ENCODE measurements at places on chromosomes 13 and 19.
A peak's percentile ranks its signal among the peaks of the same experiment; 100 is the strongest.

DNA sequence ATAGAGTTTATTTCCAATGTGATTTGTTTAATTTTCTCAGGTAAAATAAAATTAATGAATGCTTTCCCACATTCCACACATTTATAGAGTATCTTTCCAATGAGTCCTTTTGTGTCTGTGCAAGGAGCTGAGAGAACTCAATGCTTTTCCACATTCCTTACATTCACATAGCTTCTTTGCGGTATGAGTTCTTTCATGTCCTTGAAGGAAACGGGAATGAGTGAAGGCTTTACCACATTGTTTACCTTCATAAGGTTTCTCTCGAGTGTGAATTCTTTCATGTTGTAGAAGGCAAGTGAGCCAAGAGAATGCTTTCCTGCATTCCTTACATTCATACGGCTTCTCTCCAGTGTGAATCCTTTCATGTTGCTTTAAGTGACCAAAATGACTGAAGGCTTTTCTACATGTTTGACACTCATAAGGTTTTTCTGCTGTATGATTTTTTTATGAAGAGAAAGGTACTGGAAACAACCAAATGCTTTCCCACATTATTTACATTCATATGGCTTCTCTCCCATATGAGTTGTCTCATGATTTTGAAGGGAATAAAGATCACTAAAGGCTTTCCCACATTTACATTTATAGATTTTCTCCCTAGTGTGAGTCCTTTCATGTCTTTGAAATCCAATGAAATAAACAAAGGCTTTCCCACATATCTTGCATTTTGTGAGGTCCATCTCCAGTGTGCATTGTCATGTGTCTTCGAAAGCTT, 14.4 kb upstream of the ZNF442 start:
- no peak for DNase-seq

- no peak for DNase-seq
Measured at GRCh38 chr13:83568019-83568418, 314.3 kb downstream of the SLITRK1 start.

GRCh38 chr19:17302391-17303166, 646 bp downstream of the ABHD8 start:
- DNase-seq = no peak

DNA sequence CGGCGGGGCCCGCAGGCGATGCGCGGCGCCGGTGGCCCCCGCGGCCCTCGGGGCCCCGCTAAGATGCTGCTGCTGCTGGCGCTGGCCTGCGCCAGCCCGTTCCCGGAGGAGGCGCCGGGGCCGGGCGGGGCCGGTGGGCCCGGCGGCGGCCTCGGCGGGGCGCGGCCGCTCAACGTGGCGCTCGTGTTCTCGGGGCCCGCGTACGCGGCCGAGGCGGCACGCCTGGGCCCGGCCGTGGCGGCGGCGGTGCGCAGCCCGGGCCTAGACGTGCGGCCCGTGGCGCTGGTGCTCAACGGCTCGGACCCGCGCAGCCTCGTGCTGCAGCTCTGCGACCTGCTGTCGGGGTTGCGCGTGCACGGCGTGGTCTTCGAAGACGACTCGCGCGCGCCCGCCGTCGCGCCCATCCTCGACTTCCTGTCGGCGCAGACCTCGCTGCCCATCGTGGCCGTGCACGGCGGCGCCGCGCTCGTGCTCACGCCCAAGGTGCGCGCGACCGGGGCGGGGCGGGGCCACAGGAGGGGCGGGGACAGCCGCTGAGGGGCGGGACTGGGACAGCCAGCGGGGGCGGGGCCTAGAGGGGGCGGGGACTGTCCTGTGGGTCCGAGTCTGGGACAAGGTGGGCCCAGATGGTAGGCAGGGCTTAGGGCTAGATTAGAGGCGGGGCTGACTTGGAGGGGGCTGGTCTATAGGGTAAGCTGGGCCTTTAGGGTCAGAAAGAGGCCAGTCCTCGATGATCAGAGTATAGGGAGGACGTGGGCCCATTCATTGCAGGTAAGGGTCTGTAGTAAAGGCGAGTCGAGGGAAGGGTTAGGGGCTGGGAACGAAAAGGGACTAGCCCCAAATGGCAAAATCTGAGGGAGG, 5.1 kb downstream of the GRIN2D start:
- DNase-seq = no peak

GRCh38 chr13:99982731-99983498, 1.3 kb downstream of the ZIC2 start:
- no peak for DNase-seq

- no peak for DNase-seq
Measured at GRCh38 chr13:97866751-97867150, 86.7 kb upstream of the IPO5 start.

GRCh38 chr19:39112338-39112890, 13.2 kb upstream of the PAK4 start:
- DNase-seq = no peak

DNA sequence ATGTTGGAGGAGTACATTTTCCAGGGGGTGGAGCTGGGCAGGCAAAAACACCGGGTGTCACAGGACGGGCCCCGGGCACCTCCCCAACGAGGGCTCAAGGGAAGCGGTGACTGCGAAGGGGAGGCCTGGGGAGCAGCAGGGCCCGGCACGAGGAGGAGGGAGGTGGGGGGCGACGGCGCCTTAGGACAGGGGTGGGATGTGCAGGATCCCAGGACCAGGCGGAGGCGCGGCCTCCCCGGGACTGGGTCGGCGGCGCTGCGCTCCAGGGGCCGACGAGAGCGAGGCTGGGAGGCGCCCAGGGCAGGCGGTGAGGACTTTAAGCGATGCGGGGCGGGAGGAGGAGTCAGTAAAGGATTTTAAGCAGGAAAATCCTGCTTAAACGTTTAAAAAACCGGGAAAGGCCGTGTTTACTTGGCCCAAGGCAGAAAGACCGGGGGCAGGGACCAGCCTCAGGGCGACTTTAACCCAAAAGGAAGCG, 427 bp downstream of the ZNF160 start:
- no peak for DNase-seq

GRCh38 chr13:27661017-27661416, 39.3 kb downstream of the POLR1D start:
- no peak for DNase-seq

DNA sequence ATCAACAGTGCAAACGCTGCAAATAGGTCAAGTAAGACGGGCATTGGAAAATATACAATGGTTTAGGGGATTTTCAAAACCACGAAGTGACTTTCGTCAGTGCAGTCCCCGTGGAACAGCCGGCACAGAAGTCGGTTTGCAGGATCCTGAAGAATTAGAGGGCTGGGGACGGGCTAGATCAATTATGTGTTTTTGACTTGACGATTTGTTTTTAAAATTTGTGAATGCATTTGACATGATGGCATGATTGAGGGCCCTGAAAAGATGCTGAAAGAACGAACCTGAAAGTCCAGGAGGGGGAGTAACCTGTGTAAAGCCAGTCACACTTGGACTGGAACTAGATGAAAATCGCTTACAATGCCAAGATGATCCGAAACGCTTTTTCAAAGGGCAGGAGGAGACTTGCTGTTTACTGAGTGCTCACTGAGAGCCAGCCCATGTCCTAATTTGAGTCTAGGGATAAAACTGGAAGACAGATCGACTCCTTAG, 8.9 kb upstream of the DGKH start:
- DNase-seq = no peak

- DNase-seq = no peak
Measured at GRCh38 chr13:57527114-57527735, 104.3 kb upstream of the PCDH17 start.

DNA sequence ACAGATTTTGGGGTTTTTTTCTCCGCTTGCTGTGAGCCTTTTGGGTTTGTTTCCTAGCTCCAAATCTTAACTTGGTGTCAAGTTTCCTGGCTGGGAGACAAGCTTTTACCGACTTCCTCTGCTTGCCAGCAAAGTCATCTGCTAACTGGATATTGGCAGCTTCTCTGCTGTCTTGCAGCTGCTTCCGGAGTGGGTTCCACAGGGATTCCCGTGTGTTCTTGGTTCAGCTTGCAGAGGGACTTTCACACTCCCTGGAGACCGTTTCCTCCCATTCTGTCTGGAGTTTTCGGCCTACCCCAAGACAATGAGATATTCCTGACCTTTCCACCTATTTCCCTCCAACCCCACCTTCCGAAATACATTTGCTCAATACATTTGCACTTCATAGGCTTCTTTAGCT, 2.2 kb upstream of the COLGALT1 start:
- DNase-seq = no peak

DNA sequence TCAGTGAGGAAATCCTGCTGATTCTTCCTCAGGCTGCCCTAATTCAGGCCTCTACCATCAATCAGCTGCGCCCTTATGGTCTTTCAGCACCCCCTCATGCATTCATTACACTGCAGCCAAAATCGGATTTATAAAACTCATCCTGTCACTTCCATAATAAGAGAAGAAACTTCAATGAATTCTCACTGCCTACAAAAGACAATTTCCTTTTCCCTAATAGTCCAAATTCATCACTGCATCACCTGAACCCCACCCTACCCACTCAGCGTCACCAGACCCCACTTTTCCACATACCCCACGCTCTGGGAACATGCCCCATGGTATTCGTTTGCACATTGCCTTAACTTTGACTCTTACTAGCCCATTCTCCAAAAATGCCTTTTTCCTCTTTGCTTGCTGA, 92.0 kb downstream of the C13orf42 start:
- no peak for DNase-seq

- DNase-seq = no peak
Measured at GRCh38 chr19:28235606-28236125, 977.3 kb downstream of the UQCRFS1 start.

DNA sequence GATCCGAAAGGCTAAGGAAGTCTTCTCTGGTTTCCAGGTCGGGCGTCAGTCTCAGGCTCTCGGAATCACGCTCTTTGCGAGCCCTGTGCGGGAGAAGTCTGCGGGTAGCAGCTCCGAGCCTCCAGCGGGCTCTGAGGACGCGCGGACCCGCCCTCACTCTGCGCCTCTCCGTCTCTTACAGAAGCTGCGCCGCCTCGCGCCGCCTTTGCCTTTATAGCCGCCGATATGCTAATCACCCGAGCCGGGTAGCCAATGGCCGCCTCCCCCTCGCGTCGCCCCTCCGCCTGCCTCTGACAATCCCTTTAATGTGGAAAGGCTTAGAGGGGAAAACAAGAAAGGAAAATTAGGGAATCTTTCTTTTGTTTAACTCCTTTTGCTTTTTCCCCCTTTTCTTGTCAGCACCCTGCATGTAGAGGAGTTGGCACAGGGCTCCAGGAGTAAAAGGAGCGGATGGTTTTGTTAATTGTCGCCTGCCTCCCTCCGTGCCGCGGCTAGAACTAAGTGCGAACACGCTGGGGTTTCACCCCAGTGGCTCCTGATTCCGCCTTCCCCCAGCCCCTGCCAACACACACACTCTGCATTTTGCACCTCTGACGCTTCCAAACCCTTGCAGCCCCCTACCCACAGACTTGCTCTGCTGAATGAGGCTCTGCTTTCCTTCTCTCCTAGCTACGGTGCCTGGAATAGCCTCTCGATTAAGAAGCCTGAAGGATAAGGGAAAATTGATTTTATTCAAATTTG, at the start of gene PCDH8:
PCDH8 (minus strand) TSS at position 186 of the 741 bp plus-strand sequence. CDS start 204 bp downstream, outside the sequence.
- DNase-seq = peak; percentile 85

GRCh38 chr13:98957731-98958442, 20.0 kb downstream of the DOCK9 start:
- no peak for DNase-seq

DNA sequence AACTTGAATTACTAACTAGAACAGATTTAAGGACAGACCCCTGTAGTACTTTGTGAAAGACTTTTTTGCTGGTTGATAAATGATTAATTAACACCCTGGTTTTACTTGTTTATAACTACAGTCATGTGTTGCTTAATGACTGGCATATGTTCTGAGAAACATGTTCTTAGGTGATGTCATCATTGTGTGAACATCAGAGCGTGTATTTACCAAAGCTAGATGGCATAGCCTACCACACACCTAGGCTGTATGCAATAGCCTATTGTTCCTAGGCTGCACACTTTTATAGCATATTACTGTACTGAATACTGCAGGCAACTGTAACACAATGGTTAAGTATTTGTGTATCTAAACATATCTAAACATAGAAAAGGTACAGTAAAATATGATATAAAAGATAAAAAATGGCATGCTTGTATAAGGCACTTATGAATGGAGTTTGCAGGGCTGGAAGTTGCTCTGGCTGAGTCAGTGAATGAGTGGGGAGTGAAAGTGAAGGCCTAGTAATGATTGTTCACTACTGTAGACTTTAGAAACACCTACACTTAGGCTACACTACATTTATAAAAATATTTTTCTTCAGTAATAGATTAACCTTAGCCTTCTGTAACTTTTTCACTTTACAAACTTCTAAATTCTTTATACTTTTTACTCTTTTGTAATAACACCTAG, 260.3 kb downstream of the KCNRG start:
- DNase-seq = no peak

- DNase-seq = no peak
Measured at GRCh38 chr13:101648766-101649487, 196.5 kb downstream of the ITGBL1 start.

DNA sequence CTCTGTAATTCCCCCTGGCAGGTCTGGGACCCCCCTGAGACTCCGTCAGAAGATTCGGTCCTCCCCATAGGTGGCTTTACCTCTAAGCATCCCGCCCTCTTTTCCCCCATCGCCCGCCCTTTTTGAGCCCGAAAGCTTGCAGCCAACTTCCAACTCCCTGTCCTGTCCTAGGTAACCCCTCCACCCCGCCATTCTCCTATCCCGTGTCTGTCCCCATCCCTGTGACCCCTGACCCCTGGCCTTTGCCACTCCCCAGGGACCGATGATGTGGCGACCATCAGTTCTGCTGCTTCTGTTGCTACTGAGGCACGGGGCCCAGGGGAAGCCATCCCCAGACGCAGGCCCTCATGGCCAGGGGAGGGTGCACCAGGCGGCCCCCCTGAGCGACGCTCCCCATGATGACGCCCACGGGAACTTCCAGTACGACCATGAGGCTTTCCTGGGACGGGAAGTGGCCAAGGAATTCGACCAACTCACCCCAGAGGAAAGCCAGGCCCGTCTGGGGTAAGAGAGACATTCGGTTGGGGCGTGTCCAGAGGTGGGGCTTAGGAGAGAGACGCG, 488 bp downstream of the RCN3 start:
- DNase-seq = no peak

DNA sequence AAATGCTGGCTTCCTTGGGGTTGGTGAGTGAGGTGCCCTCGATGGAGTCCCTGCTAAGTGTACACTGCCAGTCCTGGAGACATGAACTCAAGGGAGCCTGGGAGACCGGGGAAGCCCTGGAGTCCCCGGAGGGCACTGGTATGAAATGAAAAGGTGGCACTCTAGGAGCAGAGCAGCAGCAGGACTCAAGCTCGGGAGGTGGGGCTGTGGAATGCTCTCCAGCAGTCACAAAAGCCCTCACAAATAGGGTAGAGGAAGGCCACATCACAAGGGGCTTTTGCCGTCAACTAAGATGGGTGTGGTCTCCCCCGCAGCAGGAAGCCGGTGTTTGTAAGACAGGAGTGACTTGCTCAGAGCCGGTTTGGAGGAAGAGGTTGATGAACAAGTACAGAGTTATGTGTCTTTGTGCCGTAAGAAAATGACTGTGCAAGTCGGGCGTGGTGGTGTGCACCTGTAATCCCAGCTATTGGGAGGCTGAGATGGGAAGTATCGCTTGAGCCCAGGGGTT, 19.3 kb downstream of the CCNE1 start:
- DNase-seq = no peak

Data from NCI-H2107 (cell line).